ENCODE measurements at places on chromosomes 16 and 17.

- no peak for DNase-seq
Measured at GRCh38 chr16:87041286-87041685, 275.9 kb downstream of the C16orf95 start.

DNA sequence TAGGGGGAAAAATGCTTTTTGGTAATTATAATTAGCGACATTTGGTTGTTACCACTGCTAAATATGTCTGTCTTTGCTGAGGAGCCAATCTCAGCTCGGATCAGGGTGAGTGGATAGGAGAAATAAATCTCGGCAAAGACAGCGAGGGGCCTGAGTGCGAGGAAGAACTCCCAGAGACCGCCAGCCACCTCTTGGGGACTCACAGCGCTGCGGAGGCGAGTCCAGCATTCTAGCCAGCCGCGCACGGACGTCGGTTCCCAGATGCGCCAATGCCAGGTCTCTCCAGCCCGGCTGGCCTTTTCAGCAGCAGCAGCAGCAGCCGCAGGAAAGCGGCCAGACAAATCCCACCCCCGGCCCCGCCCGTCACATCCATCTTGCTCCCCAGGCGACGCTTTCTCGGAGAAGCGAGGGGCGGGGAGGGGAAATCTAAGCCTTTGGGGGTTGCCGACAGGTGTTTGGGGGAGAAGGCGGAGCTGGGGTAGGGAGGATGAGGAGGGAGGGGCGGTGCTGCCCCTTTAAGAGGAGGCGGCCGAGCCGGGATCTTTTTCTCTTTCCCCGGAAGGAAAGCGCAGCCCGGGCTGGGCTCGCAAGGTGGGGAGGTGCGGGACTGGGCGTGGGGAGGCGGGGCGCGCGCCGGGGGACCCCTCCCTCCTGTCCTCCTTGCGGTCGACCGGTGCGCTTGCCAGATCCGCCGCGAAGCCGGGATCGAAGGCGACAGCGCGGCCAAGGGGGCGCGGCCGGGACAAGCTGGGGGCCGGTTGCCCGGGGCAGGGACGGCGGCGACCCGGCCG lies at the start of gene ITGA3:
ITGA3 (plus strand) TSS at position 685 of the 791 bp plus-strand sequence. CDS start 330 bp downstream, outside the sequence.
- peak; percentile 39 for DNase-seq

- no peak for DNase-seq
Measured at GRCh38 chr17:80649200-80649644, 104.6 kb downstream of the RPTOR start.

DNA sequence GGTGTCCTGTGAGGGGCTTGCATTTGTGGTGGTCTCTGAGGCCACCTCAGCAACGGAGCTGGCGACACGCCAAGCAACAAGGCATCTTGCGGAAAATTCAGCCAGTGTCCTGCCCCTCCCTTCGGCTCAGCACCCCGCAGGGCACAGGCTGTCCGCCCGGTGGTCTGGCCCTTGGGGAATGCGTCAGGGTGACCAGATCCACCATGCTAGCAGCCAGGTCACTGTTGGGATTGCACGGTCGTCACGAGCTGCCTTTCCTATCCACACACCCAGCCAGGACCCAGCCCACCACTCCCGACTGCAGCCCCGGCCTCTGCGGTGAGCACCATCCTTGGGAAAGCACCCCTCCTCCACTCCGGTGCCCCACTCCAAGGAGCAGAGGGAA lies 221.2 kb downstream of the NTN1 start:
- DNase-seq: no peak

DNA sequence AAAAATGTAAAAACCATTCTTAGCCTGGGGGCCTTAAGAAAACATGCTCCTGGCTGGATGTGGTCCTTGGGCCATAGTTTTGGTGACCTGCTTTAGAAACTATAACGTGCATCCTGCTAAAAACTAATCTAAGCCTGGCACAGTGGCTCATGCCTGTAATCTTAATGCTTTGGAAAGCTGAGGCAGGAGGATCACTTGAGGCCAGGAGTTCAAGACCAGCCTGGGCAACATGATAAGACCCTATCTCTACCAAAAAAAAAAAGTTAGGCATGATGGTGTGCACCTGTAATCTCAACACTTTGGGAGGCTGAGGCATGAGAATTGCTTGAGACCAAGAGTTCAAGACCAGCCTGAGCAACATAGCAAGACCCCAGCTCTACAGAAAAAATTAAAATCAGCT lies 183.8 kb upstream of the CHMP6 start:
- DNase-seq: no peak

DNA sequence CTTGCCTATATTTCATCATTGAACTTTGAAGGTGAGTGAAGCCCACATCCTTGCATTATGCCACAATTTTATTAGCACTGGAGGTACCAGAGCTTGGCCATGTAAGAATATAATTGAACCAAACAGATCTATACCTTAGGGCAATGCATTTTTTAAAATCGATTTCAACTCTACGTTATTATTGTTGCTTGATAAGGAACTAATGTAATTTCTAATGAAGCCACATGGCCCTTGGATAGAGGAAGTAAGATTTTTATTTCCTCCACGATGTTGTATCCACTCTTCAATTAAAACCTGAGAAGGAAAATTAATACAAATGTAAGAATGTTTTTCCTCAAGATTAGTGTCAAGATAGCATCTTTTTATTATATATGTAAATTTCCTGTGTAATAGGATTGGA lies 370.0 kb upstream of the EEF2KMT start:
- DNase-seq: no peak

DNA sequence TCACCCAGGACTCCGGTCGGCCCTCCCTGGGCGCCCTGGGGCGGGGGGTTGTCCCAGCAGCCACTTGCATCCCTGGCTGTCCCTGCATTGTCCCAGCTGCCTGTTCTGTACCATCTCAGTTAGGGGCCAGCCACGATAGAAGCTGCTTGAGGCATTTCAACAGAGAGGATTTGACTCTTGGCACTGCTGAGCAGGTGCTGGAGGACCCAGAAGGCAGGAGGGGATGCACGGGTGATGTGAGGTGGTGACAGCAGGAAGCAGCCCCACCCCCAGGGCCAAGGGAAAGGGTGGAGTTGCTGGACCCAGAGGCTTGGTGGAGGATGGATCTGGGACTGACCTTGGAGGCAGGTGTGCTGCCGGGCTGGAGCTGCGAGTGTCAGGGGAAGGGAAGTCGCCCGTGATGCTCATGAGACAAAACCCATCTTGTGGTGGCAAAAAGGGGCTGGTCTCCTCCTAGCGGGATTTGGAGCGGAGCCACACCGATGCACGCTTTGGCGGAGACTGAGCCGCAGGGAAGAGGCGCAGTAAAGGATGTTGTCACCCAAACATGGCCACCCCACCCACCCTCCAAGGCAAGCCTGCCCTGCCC lies 188.0 kb upstream of the GSE1 start:
- no peak for DNase-seq

GRCh38 chr17:34199454-34199853 lies 55.6 kb upstream of the CCL2 start:
- DNase-seq: no peak

DNA sequence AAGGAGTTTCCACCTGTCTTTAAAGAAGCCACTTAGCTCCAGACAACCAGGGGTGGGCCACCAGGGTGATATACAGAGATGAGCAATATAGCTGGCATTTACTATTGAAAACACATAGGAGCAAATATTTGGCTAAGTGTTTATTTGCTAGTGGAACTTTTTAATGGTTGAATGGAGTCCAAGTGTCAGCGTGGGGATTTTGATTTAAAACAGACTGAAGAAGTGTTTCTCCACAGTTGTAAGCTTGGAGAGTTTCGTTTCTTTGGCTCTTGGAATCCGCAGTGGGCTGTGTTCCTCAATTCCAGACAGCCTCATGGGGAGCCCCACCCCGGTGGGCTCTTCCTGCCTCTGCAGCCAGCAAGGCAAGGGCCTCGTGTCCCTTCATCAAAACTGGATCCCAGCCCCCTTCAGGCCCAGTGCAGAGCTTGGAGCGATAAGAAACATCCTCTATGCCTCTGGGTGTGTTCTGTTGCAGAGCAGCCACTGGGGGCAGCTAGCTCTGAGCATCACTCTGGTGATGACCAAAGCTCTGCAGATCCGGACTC lies 36.1 kb downstream of the NOG start:
- no peak for DNase-seq

- DNase-seq: no peak
Measured at GRCh38 chr17:45722161-45722560, 62.0 kb upstream of the CRHR1 start.

GRCh38 chr16:72241930-72242329 lies 70.0 kb upstream of the PMFBP1 start:
- DNase-seq: no peak

- DNase-seq: no peak
Measured at GRCh38 chr17:20084621-20085282, 75.6 kb downstream of the SPECC1 start.

GRCh38 chr17:38761612-38762011 lies 9.1 kb downstream of the PSMB3 start:
- no peak for DNase-seq

DNA sequence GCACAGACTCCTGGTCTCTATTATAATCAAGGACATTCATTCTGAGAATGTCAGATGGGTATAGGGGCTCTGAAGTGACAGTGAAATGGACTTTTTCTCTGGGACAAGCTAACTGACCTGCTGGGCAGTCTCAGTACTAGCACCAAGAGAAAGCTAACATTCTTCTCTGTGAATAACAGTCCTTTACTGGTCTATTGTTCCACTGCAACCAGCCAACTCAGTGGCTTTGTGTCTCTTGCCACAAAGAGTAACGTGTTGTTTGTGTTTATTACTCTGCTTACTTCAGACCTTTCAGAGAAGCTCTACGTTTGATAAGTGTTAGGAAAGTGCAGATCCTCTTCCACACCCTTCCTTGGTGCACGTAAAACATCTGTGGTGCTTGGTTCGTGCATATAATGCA lies 61.5 kb upstream of the BCAR1 start:
- no peak for DNase-seq

GRCh38 chr17:27755706-27756466 lies 44.4 kb downstream of the NOS2 start:
- no peak for DNase-seq

- no peak for DNase-seq
Measured at GRCh38 chr17:27346228-27346899, 52.5 kb downstream of the WSB1 start.

DNA sequence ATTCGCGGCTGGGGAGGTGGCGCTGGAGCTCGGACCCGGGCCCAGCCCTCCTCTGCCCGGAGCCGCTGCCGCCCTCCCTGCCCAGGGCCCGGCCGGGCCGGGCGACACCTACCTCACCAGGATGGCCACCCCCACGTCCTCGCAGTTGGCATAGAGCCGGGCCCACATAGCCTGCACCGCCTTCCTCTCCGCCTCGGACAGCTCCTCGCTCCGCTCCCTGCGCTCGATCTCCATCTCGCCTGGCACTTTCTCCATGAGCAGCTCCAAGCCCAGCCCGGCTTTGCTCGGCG lies 276 bp downstream of the CYGB start:
- DNase-seq: no peak

DNA sequence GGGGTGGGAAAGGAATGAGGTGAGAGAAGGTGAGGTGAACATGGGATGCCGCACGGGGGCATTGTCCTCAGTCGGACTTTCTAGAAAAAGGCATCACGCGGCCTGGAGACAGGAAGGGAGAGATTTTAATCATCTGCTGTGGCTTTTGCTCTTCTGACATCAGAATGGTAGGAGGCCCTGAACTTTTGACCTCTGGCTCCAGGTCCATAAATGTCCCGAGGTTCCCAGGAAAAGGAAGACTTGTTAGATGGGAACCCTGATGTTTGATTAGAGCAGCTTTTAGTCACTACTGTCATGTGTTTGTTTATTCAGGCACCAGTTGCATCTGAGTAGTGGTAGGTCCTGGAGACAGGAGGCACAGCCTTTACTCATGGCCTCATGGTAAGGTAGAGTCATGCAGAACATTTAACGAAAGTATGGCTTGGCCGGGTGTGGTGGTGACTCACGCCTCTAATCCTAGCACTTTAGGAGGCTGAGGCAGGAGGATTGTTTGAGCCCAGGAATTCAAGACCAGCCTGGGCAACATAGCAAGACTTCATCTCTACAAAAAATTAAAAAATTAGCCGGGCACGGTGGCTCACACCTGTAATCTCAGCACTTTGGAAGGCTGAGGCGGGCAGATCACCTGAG lies 203.1 kb downstream of the MSI2 start:
- DNase-seq: no peak

- DNase-seq: no peak
Measured at GRCh38 chr17:57011491-57012015, 33.6 kb downstream of the SCPEP1 start.

DNA sequence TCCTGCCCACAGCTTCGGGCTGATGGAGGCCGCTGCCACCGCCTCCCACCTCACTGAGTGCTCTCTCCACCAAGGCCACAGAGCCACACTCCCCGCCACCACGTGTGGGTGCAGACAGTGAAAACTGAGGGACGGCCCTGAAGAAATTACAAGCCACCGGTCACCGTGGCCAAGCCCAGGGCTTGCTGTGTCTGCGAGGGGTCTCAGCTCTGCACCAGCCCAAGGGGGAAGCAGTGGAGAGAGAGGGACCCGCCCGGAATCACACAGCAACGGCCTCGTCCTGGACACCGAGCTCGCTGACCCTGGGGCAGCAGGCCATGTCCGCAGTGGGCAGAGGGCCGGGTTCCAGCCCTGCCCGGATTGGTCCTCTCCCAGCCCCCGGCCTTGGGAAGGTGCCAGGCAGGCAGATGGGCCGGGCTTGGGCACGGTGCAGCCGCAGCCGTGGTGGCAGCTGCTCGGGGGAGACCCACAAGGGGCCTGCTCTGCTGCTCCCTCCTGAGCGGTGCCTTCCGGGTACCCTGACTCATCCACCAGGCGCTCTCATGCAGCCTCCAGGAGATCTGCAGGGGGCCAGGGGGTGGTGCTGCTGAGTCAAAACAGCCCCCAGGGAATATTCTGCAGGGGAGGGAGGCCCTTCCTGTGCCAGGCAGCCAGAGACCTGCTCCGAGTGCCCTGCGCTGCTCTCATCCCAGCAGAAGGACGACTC lies 52.0 kb downstream of the CBFA2T3 start:
- no peak for DNase-seq

DNA sequence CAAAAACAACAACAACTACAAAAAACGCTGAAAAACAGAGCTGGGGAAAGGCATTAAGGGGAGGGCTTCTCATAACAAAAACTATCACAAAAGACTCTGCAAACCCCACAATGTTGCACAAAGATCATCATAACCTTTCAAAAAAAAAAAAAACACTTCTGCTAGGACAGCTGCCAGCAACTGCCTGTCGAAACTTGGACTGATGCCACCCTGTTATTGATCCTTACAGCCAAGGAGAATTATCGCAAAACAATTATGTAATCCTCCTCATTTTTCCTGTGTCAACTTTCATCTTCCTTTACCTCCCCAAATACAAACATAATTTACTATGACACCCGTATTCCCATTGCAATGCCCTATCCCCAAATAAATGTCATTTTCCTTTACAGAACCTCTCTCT lies 9.3 kb downstream of the CCDC40 start:
- DNase-seq: no peak

DNA sequence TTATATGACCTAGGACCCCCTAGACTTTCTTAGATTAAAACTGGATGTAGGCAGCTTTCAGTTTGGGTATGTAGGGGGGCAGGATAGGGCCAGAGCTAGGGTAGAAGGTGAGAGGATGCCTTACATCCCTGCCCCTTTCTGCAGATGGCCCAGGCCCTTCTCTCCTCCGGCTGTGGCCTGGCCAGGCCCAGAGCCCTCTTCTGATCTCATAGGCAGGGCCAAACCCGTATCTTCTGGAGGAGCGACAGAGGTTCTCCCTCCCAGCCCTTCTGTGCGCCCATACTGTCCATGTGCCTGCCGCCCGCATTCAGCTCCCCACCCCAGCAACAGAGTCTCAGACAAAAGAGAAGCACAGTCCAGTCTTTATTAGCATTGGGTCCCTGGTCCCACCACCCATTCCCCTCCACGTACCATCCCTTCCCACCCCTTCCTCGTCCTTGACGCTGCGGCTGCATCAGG lies 2.0 kb upstream of the TSPOAP1 start:
- no peak for DNase-seq

Measured in lower leg skin (tissue), 4 donors.